ENCODE measurements at places on chromosomes 1 and 21. TPM values are rescaled to one million over a fixed set of nuclear protein-coding genes. Genes with fewer than 3 reads are reported as not detected.

Gene OR2T8
- not detected for total RNA-seq

Gene STUM
- total RNA-seq = not detected

Gene TCHH
- total RNA-seq = not detected

Gene TSACC
- not detected for total RNA-seq

Gene C1orf87
- not detected for total RNA-seq

Gene HES2
- total RNA-seq = not detected

Gene BTBD8
- 3.6 TPM for total RNA-seq
